GM13976 (cell line): ENCODE measurements at places on chromosomes 2 and 18.
A peak's percentile ranks its signal among the peaks of the same experiment; 100 is the strongest.

GRCh38 chr2:52904355-52904891 lies 863.2 kb upstream of the CHAC2 start:
- no peak for DNase-seq

DNA sequence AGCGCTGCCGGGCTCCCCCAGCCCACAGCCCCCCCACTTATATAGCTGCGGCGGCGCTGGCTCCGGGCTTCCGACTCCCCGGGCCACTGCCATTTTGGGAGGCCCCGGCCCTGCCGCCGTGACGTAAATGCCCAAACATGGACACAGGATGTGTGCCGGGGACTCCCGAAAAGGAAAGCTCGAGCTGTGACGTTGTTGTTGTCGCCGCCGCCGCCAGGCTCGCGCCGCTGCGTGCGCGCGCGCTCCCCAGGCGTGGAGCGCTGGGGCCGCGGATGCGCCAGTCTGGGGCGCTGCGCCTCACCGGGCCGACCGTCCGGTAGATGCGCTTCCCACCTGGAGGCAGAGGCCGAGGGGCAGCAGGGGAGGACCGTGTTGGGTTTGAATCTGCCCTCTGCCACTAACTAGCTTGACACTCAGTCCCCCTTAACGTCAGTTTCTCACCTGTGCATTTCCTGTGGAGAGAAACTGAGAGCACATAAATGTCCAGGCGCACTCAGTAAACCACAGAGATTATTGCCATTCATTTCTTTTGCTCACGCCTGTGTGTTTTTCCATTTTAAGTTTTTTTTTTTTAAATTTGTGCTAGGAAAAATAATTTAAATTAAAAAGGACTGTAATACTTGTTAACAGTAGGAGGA lies at the start of gene EGR4:
TSS of gene EGR4 (minus strand) at position 15 of the 638 bp plus-strand sequence. CDS start 231 bp downstream, outside the sequence.
- DNase-seq = peak; percentile 97

DNA sequence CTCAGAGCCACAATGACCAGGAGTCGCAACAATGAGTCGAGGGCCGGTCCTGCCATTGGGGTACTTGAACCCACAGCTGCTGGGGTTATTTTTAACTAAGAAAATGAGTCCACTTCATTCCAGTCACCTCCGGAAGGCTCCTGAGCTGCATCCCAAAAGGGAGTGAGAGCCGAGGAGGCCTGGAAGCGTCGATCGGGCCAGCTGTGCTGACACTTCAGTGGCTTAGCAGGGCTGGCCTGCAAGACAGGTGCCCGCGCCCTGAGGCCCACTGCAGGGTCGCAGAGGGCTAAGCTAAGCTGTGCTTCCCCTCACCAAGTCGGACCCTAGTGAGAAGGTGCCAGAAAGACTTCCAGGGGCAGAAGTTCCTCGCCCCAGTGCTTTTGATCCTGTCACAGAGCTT lies 21.1 kb downstream of the TBC1D8 start:
- no peak for DNase-seq

DNA sequence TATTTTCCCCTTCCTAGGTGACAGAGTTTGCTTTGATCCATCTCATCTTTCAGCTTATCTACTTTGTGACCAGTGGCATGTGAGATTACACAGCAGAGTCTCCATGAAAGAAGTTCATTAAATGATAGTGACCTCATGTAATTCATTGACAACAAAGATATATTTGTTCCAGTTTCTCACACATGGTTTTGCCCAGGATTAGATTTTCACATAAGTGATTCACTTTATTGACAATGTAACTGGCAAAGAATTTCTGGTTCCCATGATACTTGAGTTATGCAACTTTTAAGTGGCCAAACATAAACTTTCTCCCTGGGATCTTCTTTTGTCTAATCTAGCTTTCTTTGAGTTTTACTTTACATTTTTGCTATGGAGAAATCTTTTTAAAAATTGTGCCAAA lies 50.0 kb downstream of the MC4R start:
- DNase-seq = no peak

DNA sequence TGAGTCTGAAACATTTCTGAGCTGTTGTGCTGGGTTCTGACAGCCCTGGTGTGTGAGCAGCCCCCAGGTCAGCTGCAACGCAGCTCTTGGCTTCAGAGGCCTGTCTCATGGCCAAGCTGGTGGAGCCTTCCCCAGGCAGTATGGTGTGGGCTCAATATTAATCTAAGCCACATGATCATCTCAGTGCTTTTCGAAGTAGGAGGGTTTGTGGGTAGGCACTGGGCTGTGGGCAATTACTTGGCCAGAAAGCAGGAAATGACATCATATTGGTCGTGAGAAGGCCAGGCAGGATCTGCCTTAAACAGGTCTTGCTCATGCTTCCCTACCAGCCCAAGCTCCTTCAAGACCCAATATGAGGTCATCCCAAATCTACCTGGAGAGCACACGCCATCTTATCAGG lies 26.9 kb downstream of the LOXHD1 start:
- no peak for DNase-seq

- no peak for DNase-seq
Measured at GRCh38 chr2:127810156-127810618, 784 bp downstream of the WDR33 start.

DNA sequence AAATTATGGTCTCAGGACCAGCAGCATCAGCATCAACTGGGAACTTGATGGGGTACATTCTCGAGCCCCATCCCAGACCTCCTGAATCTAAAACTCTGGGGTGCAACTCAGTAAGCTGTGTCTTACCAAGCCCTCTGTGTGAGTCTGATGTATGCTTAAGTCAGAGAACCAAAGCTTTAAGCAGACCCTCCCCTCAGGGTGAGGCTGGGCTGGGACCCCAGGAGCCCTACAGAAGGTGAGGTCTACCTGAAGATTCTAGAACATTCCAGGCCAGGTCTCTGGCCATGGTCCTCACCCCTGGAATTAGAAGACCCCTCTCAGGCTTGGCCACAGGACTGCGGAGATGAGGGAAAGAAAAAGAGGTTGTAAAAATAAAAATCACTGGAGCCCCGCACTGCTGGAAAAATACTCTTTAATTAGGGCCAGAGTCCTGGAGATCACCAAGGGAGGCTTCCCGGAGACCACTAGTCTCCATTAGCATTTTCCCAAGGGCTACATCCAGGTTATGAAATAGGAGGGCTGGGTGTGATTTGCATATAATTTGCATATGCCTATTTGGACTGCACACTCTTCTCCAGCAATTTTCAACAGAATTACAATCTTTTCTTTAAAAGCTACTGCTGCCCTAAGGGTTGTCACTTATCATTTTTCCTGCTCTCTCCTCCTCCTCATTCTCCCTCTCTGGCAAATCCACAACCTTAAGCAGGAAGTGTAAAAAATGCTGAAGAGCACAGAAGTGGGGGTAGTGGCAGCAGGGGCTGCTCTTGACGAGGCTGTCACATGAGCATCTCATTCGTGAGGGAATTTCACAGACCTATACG lies 100.2 kb downstream of the ZBTB7C start:
- no peak for DNase-seq

- no peak for DNase-seq
Measured at GRCh38 chr2:182824056-182824766, 42.2 kb downstream of the FRZB start.

DNA sequence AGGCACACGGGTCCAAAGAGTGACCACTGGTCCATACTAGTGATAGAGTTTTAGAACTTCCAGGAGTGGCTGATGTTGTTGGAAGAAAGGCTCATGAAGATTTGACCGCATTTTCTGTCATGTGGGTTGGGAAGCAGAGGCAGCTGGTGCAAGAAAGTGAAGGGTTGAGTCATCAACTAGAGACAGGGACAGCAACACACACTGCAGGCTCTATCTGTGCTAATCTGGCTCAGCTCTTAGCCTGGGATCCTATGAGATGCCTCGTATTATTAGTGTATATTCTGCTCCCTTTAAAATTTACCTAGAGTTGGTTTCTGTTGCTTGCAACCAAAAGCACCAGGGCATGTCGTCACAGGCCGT lies 2.5 kb upstream of the SH3RF3 start:
- no peak for DNase-seq

DNA sequence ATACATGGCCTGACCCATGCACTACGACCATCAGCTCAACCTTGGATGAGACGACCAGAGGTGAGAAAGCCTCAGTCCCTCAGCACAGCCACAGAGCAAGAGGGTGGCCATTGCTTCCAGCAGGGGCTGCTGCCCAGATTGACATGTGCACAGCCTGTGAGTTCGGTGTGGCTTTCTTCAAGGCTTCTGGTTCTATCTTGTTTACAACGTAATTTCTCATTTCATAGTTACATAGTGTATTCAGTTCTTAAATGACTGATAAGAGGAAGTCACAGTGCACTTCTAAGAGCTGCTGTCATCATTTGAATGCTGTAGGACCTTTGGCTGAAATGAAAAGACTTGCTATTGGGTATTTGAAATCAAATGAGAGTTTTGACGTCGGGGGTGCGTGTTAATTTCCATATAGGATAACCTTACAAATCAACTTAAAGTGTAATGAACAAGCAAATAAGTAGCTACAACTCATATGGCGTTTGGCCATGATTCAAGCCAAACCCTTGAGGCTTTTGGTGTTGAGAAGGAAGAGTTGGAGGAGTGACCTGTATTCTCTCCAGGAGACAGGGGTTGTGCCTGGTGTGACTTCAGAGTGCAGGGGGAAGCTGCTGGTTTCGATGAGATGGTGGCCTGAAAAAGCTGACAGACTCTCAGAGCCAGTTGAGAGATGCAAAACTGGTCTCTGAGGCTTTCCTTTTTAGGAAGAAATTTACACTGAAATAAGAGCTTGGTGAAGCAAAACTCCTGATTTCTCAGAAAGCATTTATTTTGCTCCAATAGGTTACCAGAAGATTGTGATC lies 51.0 kb downstream of the TSHZ1 start:
- no peak for DNase-seq

DNA sequence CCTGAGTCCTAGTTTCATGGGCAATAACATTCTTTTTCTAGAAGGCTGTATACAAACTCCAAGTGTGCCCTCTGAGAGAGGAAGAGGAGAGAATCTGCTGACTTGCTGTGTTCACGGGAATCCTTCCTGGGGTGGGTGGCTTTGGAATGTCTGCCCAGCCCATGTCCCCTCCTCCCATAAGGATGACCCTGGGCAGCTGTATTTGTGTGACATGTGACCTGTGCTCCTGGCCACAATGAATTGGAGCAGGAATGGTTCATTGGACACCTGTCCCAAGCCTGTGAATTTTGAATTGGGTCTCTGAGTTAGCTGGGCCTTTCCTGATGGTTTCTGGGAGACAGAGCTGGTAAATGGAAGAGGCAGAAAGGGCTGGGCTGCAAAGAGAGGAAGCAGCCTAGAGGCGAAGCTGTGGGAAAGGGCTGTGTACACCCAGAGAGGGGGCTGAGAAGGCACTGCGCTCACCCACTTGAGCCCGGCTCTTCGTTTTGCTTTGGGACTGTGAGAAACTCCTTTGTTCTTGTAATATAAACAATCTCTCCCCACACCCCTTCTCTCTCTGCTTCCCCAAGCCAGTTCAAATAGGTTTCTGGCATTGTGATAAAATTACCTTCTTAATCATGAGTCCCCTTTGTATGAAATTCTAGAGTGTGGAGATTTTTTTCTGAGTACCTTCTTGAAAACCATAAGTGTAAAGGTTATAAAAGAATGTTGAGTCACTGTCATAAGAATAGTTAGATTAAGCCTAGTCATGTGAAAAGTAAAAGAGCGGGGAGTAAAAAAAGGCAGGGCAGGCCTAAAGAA lies 49.8 kb downstream of the SLC4A5 start:
- no peak for DNase-seq

GRCh38 chr2:237467447-237468179 lies 19.4 kb upstream of the MLPH start:
- DNase-seq = no peak

DNA sequence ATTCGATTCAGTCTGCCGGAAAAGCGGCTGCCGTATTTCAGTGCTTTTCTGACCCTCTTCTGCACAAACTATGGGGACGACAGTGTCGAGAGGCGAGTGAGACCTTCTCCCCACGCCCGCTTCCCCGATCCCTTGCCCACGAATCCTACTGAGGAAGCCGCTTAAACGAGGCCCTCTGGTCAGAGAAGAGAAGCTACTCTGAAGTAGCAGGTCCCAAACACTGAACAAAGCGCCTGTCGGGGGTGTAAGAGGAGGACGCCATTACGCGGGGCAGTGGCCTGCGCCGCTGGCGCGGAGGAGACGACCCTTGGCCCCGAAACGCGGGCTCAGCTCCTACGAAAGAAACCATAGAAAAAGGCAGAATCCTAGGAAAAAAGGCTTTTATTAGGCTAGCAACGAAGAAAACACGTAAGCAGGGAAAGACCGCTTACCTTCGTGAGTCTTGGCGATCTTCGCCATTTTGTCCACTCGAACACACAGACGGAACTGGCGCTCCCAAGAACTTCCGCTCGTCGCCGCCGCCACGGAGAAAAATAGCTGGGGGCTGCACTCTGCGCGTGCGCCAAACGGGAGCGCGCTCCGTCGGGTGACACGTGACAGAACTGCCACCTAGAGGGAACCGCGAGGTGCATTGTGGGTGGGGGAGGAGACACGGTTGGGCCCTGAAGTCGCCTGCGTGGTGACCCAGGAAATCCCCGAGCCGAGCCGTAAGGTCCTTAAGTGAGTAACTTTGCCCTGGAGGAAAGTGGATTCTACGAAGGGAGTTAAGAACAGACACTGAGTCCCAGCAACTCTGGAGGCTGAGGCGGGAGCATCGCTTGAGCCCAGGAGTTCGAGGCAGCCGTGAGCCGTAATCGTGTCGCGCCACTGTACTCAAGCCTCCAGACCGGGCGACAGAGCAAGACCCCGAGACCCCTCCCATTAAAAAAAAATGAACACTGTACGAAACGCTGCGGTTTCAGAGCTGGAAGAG lies at the start of gene SF3B1:
TSS of gene SF3B1 (minus strand) at position 488 of the 973 bp plus-strand sequence. CDS start at position 459, 29 bp downstream.
- DNase-seq = peak; percentile 96

DNA sequence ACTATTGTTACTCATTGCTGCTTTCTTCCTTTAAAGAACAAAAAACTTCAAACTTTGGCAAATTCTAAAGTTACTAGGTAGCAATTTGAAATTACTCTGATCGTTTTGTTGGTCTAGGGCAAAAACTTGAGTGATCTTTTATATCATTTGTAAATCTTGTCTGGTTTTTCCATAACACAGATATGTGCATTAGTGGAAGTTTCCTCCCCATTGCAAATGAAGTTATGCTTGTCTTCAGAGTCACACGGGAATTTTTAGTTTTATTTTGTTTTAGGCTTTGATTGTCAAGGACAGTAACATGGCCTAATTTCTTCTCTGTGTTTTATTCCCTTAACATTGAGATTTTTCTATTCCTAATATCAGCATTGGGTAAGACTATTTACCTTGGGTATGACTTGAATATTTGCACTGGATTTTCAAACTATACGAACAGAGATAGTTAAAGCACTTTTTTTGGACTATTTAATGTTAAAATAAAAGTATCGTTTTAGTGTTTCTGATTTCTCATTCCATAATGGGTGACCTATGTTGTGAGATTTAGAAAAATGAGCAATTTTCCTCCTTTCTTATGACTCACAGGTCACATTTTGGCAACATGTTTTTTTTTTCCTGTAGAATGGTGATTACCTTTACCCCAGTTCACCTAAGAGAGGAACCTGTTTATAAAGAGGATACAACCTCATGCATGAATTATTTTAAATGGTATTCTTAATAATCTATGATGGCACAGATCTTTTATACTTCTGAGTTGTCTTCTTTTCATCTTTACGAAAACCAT lies 65.0 kb downstream of the BABAM2 start:
- no peak for DNase-seq

- no peak for DNase-seq
Measured at GRCh38 chr2:136444323-136444722, 321.0 kb upstream of the THSD7B start.
